Mesendoderm (in vitro differentiated cells): ENCODE measurements at places on chromosomes 3 and 15.

DNA sequence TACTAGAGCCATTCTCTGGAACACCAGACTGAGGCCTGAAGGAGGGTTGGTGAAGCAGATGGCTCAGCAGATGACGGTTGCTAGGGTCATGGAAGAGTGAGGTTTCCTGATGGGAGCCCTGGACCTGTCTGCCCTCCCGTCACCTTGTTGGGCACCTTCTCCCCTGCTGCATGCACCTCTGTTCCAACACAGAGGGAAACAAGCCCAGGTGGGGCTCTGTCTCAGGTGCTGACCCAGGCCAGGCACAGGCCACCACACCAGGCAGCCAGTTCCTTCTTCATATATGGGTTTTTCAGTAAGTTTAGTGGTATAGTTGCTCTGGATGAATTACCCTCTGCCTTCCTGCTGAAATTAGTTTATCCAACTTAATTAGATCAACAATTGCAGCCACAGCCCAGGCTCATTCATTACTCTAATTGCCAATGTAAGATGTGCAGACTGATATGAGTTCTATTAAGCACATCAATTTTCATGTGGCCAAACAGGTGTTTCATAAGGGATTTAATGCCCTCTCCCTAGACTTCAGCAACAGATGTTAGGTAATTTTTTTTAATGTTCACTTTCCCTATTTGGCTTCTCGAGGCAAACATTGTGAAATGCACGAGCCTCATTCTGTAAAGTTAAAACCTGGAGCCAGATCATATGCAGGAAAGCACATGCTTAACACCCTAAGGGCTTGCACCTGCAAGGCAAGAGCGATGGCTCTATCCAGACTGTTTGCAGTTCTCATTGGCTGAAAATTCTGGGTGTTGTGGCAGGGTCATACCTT lies 174.8 kb downstream of the CHDH start:
- no peak for DNase-seq

- no peak for DNase-seq
These were observed 38.0 kb upstream of the CBLB start for GRCh38 chr3:105906836-105907235.

- no peak for DNase-seq
These were observed 112.7 kb downstream of the OXSM start for GRCh38 chr3:25902586-25902985.

DNA sequence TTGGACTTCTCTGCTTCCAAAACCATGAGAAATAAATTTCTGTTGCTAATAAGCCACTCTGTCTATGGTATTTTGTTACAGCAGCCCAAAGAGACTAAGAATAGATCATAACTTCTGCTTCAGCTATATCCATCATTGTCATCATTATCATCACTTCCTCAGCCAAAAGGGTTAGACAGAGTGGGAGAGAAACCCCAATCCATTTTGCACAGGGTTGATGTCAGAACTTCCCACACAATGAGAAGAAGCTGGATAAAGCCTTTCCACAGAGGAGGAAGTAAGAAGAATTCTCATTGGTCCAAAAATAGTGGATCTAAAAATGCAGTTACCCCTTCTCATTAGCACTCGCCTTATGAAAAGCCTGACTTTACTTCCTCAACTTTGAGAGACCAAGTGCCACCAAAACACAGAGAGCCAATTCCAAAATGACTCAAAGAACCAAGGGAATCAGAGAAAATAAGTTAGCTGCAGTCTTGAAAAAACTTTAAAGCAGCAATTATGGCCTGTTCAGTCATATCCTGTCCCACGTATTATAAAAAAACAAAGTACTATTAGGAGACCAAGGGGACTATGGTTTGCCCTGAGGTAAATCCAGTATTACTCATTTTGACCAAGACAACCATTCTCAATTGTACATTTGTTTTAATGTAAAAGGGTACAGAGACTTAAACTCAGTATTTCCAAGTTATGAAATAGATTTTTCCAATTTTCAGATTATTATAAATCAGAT lies 80.2 kb downstream of the WNT5A start:
- no peak for DNase-seq

- peak; percentile 5 for DNase-seq
These were observed 53.9 kb upstream of the MELTF start for GRCh38 chr3:197083486-197083885.

GRCh38 chr3:49135499-49135898 lies 2.6 kb upstream of the LAMB2 start:
- no peak for DNase-seq

DNA sequence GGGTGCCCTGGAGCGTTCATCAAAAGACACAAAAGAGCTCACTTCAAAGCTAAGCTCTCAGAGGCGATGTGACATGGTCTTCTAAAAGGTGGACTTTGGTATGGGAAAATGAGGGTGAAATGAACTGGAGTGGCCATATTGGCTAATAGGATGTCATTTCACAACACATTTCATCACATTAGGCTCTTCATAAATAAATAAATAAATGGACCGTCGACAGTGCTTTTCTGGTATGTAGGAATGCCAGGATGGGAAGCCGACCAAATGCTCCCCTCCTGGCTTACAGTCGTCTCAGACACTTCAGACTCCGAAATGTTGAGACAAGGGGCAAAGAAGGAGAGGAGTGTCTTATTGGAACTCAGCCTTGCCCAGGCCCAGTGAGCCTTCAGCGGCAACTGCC lies 383.0 kb downstream of the NTRK3 start:
- no peak for DNase-seq
